H9 (cell line): ENCODE measurements at places on chromosomes 4 and X. TPM values are rescaled to one million over a fixed set of nuclear protein-coding genes. Genes with fewer than 3 reads are reported as not detected.

Gene DNAAF6
- not detected in 2 replicates for total RNA-seq

Gene NR3C2
- 0.86 and 1.4 TPM in 2 replicates for total RNA-seq

DNA sequence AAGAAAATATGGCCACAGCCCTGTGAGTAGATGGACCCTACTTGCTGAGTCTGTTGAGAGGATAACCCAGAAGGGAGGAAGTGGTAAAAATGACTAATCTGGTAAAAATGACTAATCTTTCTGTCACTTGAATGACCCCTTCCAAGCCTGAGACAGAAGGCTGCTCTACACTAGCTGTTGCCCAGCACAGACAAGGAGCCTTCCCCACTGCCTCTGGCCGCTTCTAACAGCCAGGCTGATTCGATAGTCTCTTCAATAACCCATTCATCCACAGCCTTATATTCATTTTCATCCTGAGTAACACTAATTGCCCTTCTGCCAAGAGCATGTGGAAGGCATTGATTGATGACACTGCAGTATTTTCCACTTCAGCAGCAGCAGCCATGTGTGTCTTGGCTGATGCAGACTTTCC is 18.4 kb downstream of the MAGEB17 start:
- H3K4me3 ChIP-seq, result no peak overlapping the region
- peaks cover 29% of the 10 kb centered on the region for H3K36me3 ChIP-seq
- peak overlapping the region; percentile 96 for H3K27ac ChIP-seq
- peaks cover 19% of the 10 kb centered on the region for H3K4me1 ChIP-seq

- H3K36me3 ChIP-seq, result peaks cover 10% of the 10 kb centered on the region; the same call in 2 of the 3 replicates
- no peaks in the 10 kb centered on the region for H3K27me3 ChIP-seq
- H3K4me1 ChIP-seq, result no peaks in the 10 kb centered on the region
- no peak overlapping the region for H3K27ac ChIP-seq
- DNase-seq, result no peak
These were observed 32.1 kb upstream of the GTPBP6 start for GRCh38 chrX:350534-351323.

GRCh38 chr4:121053601-121054143 is 18.7 kb downstream of the NDNF start:
- H3K4me1 ChIP-seq, result peaks cover 3% of the 10 kb centered on the region
- no peak overlapping the region; the same call in 2 of the 3 replicates for H3K4me3 ChIP-seq
- H3K27ac ChIP-seq, result no peak overlapping the region
- H3K36me3 ChIP-seq, result no peaks in the 10 kb centered on the region
